ENCODE measurements at places on chromosomes 1 and 21.

DNA sequence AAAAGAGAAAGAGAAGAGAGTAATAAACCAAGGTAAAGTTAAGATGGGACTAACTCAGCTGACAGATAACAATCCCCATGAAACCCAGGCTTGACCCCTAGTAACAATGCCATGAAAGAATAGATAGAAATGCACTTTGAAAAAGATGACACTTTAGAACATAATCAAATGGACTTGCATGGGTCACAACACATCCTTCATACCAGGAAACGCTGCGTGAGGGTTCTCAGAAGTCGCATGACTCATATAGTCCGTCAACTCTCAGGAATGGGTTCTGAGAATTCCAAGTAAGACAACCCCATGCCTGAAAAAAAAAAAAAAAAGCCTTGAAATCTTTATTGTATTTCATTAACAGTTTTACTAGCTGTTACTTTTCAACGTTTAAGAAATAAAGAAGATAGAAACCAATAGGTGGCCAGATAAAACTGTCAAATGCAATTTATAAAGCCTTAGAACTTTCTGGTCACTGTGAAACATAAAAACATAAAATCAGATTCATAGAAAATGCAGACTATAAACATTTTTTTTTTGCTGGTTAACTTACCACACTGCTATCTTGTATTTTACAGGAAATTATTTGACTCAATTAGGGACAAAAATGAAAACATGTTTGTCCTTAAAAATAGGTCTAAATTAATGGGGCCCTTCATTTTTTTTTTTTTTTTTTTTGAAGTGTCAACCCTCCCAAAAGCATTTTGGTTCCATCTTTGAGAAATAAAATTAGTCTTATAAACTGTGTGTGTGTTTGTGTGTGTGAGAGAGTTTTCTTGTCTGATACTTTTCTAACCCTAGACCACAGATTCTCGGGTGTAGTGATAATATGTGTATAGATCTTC is 202.1 kb downstream of the NCAM2 start:
- DNase-seq: peak; percentile 80

DNA sequence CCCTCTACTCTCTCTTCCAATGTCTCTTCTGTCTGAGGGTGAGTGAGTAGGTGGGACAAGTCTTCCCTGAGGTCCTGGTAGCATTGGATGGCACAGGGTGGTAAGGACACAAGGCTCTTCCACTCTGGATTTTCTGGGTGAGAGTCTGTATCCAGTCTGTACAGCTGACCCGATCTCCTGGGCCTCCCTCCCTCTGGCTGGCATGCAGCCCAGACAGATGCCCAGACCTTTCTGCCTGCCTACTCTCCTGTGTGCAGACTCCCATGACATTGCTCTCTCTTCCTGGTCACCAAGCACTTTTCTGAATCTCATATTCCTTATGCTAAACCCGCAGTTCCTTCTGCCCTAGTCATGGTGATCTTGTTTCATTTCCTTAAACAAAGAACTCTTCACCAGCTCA is 100.3 kb downstream of the GRIK3 start:
- DNase-seq: no peak

DNA sequence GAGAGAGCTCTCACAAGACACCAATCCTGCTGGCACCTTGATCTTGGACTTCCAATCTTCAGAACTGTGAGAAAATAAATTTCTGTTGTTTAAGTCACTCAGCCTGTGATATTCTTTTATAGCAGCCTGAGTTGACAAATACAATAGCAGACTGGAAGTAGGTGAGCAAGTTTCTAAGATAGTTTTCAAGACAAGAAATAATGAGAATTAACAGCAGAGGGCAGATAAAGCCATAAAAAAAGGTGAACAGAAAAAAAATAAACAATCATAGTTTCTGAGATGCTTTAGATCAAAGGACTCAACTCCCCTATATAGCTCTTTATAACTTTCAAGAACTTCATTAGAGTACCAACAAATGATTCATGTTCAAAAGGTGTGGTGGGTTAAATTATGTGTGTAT is 119.8 kb downstream of the PLPPR5 start:
- DNase-seq: no peak

DNA sequence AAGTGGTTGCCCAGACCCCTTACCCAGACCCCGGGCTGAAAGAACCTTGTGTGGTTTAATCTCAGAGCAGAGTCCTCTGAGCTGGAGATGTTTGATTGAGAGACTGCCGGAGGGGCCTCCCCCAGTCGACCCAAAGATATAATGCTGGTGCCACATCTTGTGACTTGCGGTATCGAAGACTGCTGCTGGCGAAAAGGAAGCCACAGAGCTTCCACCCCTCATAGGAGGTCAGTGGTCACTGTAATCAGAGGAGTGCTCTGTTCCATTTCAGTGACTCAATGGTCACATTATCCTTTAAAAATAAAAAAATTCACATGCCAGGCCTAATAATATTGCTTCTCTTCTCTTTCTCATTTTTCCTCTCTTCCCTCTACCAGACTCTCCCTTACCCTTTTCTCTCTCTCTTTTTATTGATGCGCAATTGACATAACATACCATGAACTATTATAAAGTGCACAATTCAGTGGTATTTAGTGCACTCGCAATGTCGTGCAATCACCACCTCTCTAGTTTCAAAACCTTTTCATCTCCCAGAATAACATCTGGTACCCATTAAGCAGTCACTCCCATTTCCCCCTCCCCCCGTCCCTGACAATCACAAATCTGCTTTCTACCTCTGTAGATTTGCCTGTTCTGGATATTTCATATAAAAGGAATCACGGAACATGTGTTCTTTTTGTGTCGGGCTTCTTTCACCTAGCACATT is 52.6 kb upstream of the LYST start:
- peak; percentile 98 for DNase-seq

DNA sequence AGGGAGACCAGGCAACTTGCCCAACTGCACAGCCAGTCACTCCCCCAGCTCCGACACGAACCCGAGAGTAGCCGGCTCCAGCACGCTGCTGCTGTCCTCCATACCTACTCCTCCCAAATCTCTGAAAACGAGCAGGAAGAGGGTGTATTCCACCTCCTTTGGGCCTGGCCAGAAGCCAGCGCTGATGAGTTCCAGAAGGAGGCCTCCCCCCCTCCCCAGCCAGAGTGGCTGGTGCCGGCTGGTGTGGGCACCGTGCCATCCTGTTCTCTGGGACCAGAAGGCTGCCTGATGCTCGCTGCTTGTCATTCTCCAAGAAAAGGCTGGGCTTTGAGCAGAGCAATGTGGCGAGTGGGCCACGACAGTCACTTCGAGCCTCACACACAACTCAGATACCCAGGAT is 22.2 kb downstream of the KCNN3 start:
- DNase-seq: no peak

- no peak for DNase-seq
These were observed 91.6 kb downstream of the SCCPDH start for GRCh38 chr1:246815693-246816270.
